NCI-H187 (cell line): ENCODE measurements at places on chromosomes 5 and 9.
A peak's percentile ranks its signal among the peaks of the same experiment; 100 is the strongest.

- no peak for DNase-seq
These were observed 90.7 kb downstream of the MEF2C start for GRCh38 chr5:88792144-88792840.

DNA sequence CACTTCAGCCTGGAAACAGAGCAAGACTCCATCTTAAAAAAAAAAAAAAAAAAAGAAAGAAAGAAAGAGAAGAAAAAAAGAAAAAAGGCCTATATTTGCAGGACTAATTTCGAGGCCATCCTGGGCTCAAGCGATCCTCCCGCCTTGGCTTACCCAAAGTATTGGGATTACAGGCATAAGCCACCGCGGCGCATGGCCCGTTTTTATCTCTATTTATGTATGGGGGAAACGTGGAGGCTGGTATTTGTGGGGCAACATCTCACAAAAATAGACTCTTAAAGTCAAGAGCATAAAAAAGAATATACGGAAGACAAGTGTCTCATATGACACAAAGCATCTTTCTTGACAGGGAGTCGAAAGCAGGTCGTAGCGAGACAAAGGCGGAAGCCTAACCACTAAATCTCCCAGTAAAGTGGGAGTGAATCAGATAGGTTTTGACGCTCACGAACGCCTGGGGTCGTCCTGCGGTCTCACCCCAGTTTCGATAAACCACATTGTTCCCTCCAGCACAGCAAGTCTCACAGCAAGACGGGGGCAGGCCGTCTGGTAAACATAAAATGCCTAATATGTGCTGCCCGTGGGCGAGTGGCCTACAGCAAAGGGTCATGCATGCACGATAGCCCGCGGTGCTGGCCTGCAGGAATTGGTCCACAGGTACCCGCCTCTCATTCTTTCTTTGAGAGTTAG lies 1.8 kb upstream of the TRIM41 start:
- no peak for DNase-seq

- no peak for DNase-seq
These were observed 1797.8 kb upstream of the WWC1 start for GRCh38 chr5:166493612-166494011.

GRCh38 chr9:123081824-123082223 lies 48.4 kb downstream of the GPR21 start:
- DNase-seq, result no peak

GRCh38 chr9:108900176-108900575 lies 33.7 kb downstream of the ELP1 start:
- DNase-seq, result no peak

DNA sequence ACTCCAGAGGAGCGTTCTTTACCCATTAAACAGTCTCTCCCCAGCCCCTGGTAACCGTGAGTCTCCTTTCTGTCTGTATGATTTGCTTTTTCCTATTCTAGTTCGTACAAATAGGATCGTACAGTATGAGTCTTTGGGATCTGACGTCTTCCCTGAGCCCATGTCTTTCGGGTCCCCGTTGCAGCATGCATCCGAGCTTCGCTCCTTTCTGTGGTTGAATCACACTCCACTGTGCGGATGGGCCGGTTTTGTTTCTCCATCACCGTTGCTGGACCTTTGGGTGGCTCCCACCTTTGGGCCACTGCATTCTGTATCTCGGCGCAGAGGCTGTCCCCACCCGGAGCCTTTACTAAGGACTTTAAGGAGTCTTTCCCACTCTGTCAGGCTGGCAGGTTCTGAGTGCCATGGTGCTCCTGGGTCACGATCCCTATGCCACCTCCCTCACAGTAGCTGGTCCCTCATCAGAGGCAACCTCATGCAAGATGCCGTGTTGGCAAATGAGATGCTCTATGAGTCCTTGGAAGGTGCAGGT lies 145.7 kb upstream of the COL5A1 start:
- DNase-seq, result no peak

DNA sequence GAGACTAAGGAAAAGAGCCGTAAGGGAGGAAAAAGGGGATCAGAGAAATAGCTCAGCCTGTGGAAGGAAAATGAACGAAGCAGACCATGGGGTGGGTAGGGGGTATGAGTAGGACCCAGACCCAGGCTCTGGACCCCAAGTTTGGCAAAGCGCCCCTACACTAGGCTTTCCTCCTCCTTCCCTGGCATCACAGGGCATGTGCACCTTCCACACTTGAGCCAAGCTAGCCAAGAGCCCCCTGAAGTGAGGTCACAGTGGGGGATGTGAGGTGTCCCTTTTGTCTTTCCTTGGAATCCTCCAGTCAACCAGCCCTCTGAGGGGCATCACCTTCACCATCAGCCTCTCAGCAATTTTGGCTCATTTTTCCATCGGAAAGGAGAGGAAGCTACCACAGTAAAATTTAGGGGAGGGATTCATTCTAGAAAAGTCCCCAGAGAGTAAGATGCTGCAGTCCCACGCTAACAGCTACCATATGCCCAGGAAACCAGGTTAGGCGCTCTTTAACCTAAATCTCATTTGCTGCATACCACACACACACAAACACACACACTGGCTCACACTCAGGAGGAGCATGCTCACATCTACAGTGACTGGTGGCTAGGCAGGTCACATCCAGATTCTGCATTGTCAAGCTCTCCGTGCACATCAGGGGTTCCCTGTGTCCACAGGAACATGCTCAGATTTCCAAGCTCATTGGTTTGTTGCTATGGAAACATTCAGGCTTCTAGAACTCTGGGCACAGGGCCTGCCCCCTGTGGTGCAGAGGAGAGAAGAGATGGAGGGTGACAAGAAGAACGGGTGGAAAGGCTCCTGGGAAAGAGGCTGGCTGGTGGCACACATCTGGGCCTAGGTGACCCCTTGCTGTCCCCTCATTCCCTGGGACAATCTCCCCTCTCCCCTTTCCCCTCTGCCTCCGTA lies 9.9 kb downstream of the REEP2 start:
- DNase-seq, result peak; percentile 23

GRCh38 chr5:124410539-124411488 lies 335.6 kb downstream of the ZNF608 start:
- DNase-seq, result no peak

- no peak for DNase-seq
These were observed 437.0 kb downstream of the BNC2 start for GRCh38 chr9:16433494-16433893.
